ENCODE measurements at places on chromosomes 3 and 15.

DNA sequence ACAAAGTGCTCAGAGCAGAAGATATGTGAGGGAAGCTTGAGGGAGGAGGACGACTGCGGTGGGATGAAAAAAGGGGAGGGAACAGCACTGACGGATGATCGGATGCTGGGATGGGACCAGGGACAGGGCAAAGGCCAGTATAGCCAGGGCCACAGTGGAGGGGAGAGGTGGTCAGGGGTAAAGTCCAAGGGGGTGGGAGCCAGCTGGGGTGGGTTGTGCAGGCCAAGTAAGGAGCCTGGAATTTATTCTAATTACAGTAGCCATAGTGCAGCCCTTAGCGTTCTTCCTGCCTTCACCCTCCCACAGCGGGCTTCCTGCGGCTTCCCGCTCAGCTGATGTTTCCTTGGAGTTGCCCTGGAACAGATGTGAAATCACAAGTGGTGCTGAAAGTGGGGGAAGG, 7.6 kb upstream of the APEH start:
- no peak overlapping the region for H3K27ac ChIP-seq
- H3K4me3 ChIP-seq = no peak overlapping the region
- H3K27me3 ChIP-seq = peaks cover 2% of the 10 kb centered on the region
- no peak for DNase-seq

DNA sequence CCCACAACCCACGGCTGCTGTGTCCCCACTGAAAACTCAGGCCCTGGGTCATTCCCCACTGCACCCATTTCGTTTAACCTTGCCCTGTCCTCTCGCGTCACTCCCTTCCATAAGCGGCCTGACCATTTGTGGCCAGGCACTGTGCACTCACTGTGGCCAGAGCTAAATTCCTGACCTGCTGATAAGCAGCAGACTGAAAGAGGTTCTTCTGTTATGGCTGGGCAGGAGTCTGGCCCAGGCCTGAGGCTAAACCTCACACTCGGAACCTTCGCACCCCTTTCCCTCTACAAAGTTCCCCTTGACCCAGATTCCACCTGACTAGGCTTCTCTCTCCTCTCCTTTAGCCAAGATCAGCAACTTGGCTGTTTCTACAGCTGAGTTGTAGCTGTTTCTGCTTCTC, 62.3 kb downstream of the ADAMTS17 start:
- H3K36me3 ChIP-seq = no peaks in the 10 kb centered on the region
- no peak for DNase-seq
- H3K27ac ChIP-seq = no peak overlapping the region
- no peak overlapping the region for H3K4me3 ChIP-seq

GRCh38 chr3:141865101-141865500, 11.3 kb upstream of the ATP1B3 start:
- H3K27ac ChIP-seq = no peak overlapping the region
- H3K27me3 ChIP-seq = no peaks in the 10 kb centered on the region
- no peaks in the 10 kb centered on the region for H3K4me1 ChIP-seq
- no peak for DNase-seq
- H3K36me3 ChIP-seq = no peaks in the 10 kb centered on the region

DNA sequence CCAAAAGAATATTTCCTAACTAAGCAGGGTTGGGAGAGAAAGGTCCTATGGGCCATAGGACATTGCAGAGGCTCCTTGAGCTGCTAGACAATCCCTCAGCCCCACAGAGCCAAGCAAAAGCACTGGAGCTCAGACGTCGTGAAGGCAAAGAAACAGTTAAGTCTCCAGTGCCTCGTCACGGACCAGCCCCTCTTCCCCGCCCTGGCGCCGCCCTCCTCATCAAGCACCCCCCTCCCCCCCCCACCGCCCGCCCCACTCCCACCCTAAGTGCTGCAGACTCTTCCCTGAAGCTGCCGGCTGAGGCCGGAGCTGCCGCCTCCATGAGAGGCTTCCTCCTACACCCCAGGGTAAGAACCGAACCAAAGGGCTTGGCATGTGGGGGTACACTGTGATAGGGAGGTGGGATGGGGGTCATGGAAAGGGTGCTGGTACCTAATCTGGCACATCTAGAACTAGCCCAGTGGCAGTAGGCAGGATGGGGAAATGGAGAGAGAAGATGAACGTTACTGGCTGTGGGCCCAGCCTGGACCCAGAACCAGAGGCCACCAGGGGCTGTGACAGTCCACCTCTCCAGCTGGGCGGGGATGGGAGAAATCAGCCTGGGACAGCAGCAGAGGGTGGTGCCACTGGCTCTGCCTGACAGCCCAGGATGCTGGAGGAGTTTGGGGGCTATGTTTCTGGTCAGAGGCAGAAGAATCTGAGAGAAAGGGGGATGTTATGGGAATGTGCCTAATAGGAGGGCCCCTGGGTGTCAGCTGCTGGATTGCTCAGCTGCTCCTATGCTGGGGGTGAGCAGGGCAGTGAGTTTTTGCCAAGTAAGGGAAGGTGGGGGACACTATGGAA, at the start of gene MAP1A:
MAP1A (plus strand) TSS at position 255 of the 843 bp plus-strand sequence. CDS start 3,866 bp downstream, outside the sequence.
- no peak for DNase-seq
- peak within 1 kb of the TSS; percentile 12 for H3K4me3 ChIP-seq
- H3K27ac ChIP-seq = no peak within 1 kb of the TSS
- H3K4me1 ChIP-seq = no peaks in the 10 kb centered on the region
- peaks cover 48% of the 10 kb centered on the region for H3K27me3 ChIP-seq
- H3K36me3 ChIP-seq = peaks cover 3% of the 10 kb centered on the region

GRCh38 chr3:52218937-52219650, 6.4 kb downstream of the TLR9 start:
- H3K27me3 ChIP-seq = no peaks in the 10 kb centered on the region
- H3K4me3 ChIP-seq = peak overlapping the region; percentile 66
- H3K4me1 ChIP-seq = peaks cover 76% of the 10 kb centered on the region

DNA sequence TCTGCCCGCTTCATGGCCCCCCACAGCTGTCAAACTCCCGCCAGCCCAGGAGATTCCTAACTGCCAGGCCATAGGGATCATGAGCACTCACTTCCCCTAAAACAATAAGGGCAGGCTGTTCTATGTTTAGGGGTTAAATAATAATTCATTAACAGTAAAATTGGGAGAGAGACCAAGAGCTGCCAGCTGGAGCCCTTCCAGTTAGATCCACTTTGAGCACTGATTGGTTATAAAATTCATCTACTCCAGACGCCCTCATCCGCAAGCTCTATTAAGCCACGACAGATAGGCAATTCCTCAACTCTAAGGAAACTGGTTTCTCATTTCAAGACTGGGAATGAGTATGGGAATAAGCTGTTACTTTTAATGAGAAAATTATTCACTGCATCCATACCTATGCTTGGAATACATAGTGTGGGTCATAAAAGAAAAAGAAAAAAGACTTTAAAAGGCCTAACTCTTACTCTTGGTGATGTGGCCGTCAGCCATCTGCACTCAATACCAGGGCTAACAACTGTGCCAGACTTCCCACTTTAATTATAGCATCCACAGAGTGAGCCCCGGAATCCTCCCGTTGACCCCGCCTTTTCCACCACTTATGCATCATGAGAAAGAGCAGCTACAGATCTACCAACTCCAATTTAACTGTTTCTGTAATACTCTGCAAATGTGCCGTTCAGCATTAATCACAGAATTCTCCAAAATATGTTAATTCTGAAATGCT, 44.5 kb downstream of the IL17RD start:
- H3K4me1 ChIP-seq = no peaks in the 10 kb centered on the region
- H3K27me3 ChIP-seq = peaks cover 28% of the 10 kb centered on the region
- no peaks in the 10 kb centered on the region for H3K36me3 ChIP-seq
- H3K4me3 ChIP-seq = no peak overlapping the region
- no peak overlapping the region for H3K27ac ChIP-seq

GRCh38 chr15:88833731-88834100, 30.5 kb downstream of the ACAN start:
- H3K27ac ChIP-seq = no peak overlapping the region
- peaks cover 2% of the 10 kb centered on the region for H3K27me3 ChIP-seq
- H3K4me1 ChIP-seq = no peaks in the 10 kb centered on the region
- no peak overlapping the region for H3K4me3 ChIP-seq
- no peaks in the 10 kb centered on the region for H3K36me3 ChIP-seq

- H3K4me3 ChIP-seq = no peak overlapping the region
- no peaks in the 10 kb centered on the region for H3K36me3 ChIP-seq
- no peaks in the 10 kb centered on the region for H3K4me1 ChIP-seq
- H3K27me3 ChIP-seq = no peaks in the 10 kb centered on the region
- DNase-seq = no peak
These were observed 43.9 kb downstream of the GOLIM4 start for GRCh38 chr3:168051531-168052471.

DNA sequence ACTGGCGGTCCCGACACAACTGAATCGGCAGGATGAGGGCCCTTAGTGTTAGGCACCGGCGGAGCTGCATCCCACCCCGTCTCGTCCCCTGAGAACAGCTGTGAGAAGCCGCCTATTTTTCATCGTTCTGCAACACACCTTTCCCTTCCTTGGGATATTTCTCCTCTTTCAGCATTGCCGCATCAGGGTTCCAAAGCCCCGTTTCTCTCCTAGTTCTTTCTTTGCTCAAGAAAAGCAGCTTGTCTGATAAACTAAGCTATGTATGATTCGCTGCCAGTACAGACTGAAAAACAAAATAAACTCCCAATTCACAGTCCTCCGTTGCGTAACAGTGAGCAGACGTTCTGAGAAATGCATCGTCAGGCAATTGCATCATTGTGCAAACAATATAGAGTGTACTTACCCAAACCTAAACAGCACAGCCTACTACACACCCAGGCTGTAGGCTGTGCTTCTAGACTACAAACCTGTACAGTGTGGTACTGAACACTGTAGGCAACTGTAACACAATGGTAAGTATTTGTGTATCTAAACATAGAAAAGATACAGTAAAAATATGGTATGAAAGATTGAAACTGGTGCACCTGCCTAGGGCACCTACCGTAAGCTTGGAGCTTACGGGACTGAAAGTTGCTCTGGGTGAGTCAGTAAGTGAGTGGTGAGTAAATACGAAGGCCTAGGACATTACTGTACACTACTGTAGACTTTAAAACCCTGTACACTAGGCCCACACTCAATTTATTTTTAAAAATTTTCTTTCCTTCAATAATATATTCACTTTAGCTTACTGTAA, 8.9 kb upstream of the ADAMTS17 start:
- no peak for DNase-seq
- peak overlapping the region; percentile 93 for H3K4me3 ChIP-seq
- peaks cover 38% of the 10 kb centered on the region for H3K27me3 ChIP-seq
- peaks cover 9% of the 10 kb centered on the region for H3K36me3 ChIP-seq
- peak overlapping the region; percentile 87 for H3K27ac ChIP-seq
- H3K4me1 ChIP-seq = peaks cover 13% of the 10 kb centered on the region

DNA sequence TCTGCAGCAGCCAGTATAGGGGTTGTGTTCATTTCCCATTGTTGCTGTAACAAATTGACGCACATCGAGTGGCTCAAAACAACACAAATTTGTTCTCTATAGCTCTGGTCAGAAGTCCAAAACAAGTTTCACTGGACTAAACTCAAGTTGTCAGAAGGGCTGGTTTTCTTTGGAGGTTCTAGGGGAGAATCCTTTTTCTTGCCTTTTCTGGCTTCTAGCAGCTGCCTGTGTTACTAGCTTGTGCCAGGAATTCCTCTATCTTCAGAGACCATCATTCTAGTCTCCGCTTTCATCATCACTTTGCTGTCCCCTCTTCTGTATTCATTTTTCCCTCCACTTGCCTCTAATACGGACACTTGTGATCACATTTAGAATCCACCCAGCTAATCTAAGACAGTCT, 20.5 kb downstream of the GASK1A start:
- no peak overlapping the region for H3K4me3 ChIP-seq
- H3K36me3 ChIP-seq = no peaks in the 10 kb centered on the region
- H3K27me3 ChIP-seq = peaks cover 9% of the 10 kb centered on the region
- no peak for DNase-seq

- H3K27me3 ChIP-seq = no peaks in the 10 kb centered on the region
- H3K4me3 ChIP-seq = no peak overlapping the region
- no peak for DNase-seq
- H3K36me3 ChIP-seq = no peaks in the 10 kb centered on the region
- no peaks in the 10 kb centered on the region for H3K4me1 ChIP-seq
- no peak overlapping the region for H3K27ac ChIP-seq
These were observed 489.2 kb upstream of the CNTN4 start for GRCh38 chr3:1609416-1609815.

GRCh38 chr15:81282911-81283310, 41.0 kb downstream of the STARD5 start:
- H3K27me3 ChIP-seq = no peaks in the 10 kb centered on the region
- peaks cover 5% of the 10 kb centered on the region for H3K36me3 ChIP-seq
- H3K4me3 ChIP-seq = no peak overlapping the region
- no peak for DNase-seq
- H3K27ac ChIP-seq = no peak overlapping the region

- DNase-seq = no peak
- H3K27me3 ChIP-seq = no peaks in the 10 kb centered on the region
These were observed 26.9 kb downstream of the SENP2 start for GRCh38 chr3:185613016-185613415.

DNA sequence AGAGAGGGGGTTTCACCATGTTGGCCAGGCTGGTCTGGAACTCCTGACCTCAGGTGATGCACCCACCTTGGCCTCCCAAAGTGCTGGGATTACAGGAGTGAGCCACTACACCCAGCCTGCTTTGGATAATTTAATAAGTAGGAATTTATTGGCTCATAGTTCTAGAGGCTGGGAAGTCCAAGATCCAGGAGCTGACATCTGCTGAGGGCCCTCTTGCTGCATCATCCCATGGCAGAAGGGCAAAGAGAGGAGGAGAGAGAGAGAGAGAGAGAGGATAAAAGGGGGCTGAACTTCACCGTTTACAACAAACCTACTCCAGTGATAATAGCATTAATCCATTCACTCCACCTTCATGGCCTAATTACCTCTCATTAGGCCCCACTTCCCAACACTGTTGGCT, 62.0 kb upstream of the HES1 start:
- H3K36me3 ChIP-seq = peaks cover 3% of the 10 kb centered on the region
- H3K4me3 ChIP-seq = no peak overlapping the region
- DNase-seq = no peak
- no peak overlapping the region for H3K27ac ChIP-seq
- peaks cover 88% of the 10 kb centered on the region for H3K27me3 ChIP-seq
